T-helper 17 cell (primary cell): ENCODE measurements at places on chromosomes 16 and 17. TPM values are rescaled to one million over a fixed set of nuclear protein-coding genes. Genes with fewer than 3 reads are reported as not detected.
A peak's percentile ranks its signal among the peaks of the same experiment; 100 is the strongest.

SMIM36 gene
- 0.10 TPM for total RNA-seq

PRSS8 gene
- total RNA-seq: not detected

ARHGAP44 gene
- not detected for total RNA-seq

GNG13 gene
- not detected for total RNA-seq

RASD1 gene
- total RNA-seq: 0.97 TPM

KLHL10 gene
- not detected for total RNA-seq

TBC1D3G gene
- 0.75 TPM for total RNA-seq

SPATA22 gene
- total RNA-seq: not detected

SDR42E1 gene
- total RNA-seq: 4.9 TPM

DNA sequence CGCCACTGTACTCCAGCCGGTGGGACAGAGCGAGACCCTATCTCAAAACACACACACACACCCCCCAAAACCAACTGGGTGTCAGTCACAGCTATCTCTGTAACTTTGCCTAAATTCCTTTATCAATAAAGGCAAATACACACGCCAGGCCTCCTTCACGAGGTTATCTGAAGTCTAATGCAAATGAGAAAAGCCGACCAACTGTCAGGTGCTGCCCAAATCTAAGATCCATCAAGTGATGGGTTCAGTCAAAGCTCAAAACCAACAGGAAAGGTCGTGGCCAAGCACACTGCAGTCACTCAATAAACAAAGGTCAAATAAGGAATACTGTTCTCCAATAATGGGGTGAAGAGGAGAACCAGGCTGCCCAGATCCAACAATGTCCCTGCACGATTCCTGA lies 1.1 kb downstream of the ANKFY1 start:
- H3K27me3 ChIP-seq: no peaks in the 10 kb centered on the region
- peak overlapping the region; percentile 99 for H3K27ac ChIP-seq
- peaks cover 4% of the 10 kb centered on the region for H3K36me3 ChIP-seq
- peaks cover 40% of the 10 kb centered on the region for H3K4me1 ChIP-seq
- no peak for DNase-seq

- peak overlapping the region; percentile 93 for H3K27ac ChIP-seq
- H3K36me3 ChIP-seq: no peaks in the 10 kb centered on the region
- H3K27me3 ChIP-seq: no peaks in the 10 kb centered on the region
- DNase-seq: no peak
- peaks cover 41% of the 10 kb centered on the region for H3K4me1 ChIP-seq
Observed at GRCh38 chr17:78257810-78258322, 26.4 kb downstream of the TMEM235 start.

GRCh38 chr17:47253541-47254402 lies at the start of gene ITGB3:
TSS of gene ITGB3 (plus strand) at chr17:47253827. CDS start at chr17:47253862, 35 bp downstream.
- H3K36me3 ChIP-seq: peaks cover 5% of the 10 kb centered on the region
- H3K27ac ChIP-seq: peak within 1 kb of the TSS; percentile 47
- peaks cover 57% of the 10 kb centered on the region for H3K27me3 ChIP-seq
- peak within 1 kb of the TSS; percentile 97 for H3K4me3 ChIP-seq

GRCh38 chr17:18928628-18929125 lies 23.3 kb upstream of the SLC5A10 start:
- peaks cover 15% of the 10 kb centered on the region for H3K4me1 ChIP-seq
- H3K4me3 ChIP-seq: no peak overlapping the region
- H3K27me3 ChIP-seq: no peaks in the 10 kb centered on the region
- H3K27ac ChIP-seq: no peak overlapping the region

DNA sequence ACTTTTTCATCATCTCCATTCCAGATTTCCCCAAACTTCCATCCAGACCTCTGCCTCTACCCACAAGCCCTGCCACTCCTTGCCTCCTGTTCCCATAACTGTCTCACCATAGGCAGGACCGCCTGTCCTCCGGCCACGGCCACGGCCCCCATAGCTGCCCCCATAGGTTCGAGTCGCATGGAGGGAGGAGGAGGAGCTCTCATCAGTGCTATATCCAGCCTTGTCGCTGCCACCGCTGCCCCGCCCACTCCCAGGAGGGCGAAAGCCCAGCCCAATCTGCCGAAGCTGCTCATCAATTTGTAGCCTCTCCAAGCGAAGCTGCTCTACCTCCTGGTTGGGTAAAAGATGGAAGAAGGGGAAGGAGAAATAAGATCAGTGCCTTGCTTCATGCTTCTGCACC lies 3.4 kb upstream of the SOX15 start:
- no peak overlapping the region for H3K27ac ChIP-seq
- DNase-seq: no peak
- H3K4me3 ChIP-seq: no peak overlapping the region
- peaks cover 14% of the 10 kb centered on the region for H3K36me3 ChIP-seq

GRCh38 chr16:89048871-89049422 lies 44.7 kb upstream of the ACSF3 start:
- no peak overlapping the region for H3K27ac ChIP-seq
- no peaks in the 10 kb centered on the region for H3K27me3 ChIP-seq
- DNase-seq: no peak
- peaks cover 5% of the 10 kb centered on the region for H3K4me1 ChIP-seq

DNA sequence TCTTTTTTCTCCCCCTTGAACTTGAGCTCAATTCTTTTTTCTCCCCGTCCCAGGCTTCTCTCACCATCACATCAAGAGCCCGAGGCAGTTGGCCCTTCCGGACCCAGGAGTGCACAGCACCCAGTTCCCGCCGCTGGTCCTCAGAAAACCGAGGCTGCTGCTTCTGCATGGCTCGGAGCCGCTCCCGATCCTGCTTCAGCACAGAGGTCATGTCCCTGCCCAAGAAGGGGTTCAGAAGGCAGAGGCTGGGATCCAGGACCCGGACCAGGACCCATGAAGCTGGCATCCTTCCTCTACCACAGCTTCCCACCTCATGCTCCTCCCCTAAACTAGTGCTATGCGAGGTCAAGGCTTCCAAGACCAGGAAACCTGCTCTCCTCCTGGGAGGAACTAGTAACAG lies 10.5 kb downstream of the PER1 start:
- H3K36me3 ChIP-seq: peaks cover 6% of the 10 kb centered on the region
- DNase-seq: no peak
- H3K4me3 ChIP-seq: peak overlapping the region; percentile 75
- no peaks in the 10 kb centered on the region for H3K27me3 ChIP-seq
- no peak overlapping the region for H3K27ac ChIP-seq
- H3K4me1 ChIP-seq: peaks cover 14% of the 10 kb centered on the region

- H3K36me3 ChIP-seq: no peaks in the 10 kb centered on the region
- peaks cover 28% of the 10 kb centered on the region for H3K4me1 ChIP-seq
- no peak overlapping the region for H3K4me3 ChIP-seq
- no peaks in the 10 kb centered on the region for H3K27me3 ChIP-seq
- no peak overlapping the region for H3K27ac ChIP-seq
Observed at GRCh38 chr17:21250854-21251253, 2.4 kb downstream of the NATD1 start.

- peak overlapping the region; percentile 99 for H3K4me3 ChIP-seq
- H3K4me1 ChIP-seq: peaks cover 53% of the 10 kb centered on the region
Observed at GRCh38 chr16:17469011-17469740, 1.6 kb downstream of the XYLT1 start.
